ENCODE measurements at places on chromosomes 7 and 10.

- no peak for DNase-seq
These were observed 5.7 kb downstream of the SKAP2 start for GRCh38 chr7:26858735-26859134.

DNA sequence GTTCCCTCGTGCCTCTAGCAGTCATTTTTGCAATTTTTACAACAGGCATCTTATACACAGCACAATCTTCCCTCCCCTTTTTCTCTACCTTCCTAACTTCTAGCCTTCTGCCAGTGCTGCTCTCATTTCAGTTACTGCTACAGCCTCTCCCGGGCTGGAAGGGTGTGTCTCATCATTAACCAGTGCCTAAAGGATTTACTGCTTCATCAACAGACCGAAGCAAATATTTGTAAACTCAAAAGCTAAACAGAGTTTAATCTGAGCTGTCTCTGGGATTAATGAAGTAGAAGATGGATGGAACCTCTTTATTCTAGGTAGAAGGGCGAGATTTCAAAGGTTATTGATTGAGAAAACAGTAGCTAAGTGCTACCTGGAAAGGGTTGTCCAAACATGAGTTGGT is 94.3 kb downstream of the PRPF18 start:
- DNase-seq, result no peak

DNA sequence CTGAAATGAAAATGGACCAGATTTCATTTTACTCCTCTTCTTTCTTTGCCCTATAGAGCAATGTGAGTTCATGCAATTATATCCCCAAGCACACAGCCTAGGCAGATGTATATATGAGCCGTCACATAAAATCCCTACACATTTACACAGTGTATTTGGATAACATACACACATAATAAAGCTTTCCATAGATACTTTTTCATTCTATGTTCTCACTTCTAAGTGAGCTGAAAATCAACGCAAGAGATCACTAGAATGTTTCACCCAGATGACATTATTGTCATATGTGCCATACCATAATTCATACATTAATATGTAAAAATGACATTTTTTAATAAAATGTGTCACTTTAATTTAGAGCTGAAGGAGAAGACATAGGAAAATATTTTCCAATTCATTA is 129.4 kb downstream of the INHBA start:
- DNase-seq, result no peak

- DNase-seq, result no peak
These were observed 540.6 kb upstream of the TEX47 start for GRCh38 chr7:89336121-89336520.

- DNase-seq, result peak; percentile 29
These were observed 84.2 kb upstream of the MKI67 start for GRCh38 chr10:128210215-128211063.
